NT2/D1 (cell line): ENCODE measurements at places on chromosomes 11 and 22.

GRCh38 chr11:35943713-35944502 lies at the start of gene LDLRAD3:
LDLRAD3 (plus strand) TSS chr11:35944062; CDS start chr11:35944099, 37 bp downstream.
- peak; percentile 32 for DNase-seq

DNA sequence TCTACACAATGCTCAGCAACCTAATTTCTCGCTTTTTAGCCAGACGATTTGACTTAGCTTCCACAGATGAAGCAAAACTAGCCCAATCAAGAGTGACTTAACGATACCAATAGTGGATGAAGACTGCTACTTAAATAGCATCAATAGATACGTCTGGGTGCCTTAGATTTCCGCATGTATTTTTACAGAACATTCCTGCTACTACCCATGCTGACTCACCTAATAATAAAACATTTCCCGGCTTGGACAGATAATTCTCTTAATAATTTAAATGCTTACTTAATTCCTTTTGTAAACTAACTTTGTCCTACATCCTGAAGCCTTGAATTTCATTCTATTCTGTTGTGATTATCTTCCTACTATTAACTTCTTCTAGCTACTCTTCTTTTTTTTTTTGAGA lies 5.2 kb upstream of the LAYN start:
- no peak for DNase-seq

- peak; percentile 82 for DNase-seq
Measured at GRCh38 chr11:69950120-69950519, 128.0 kb upstream of the ANO1 start.

GRCh38 chr11:57729479-57729878 lies 11.8 kb upstream of the SELENOH start:
- DNase-seq: no peak

- DNase-seq: no peak
Measured at GRCh38 chr11:13596611-13597326, 71.7 kb upstream of the FAR1 start.

GRCh38 chr22:40423882-40424640 lies 53.7 kb downstream of the SGSM3 start:
- no peak for DNase-seq

DNA sequence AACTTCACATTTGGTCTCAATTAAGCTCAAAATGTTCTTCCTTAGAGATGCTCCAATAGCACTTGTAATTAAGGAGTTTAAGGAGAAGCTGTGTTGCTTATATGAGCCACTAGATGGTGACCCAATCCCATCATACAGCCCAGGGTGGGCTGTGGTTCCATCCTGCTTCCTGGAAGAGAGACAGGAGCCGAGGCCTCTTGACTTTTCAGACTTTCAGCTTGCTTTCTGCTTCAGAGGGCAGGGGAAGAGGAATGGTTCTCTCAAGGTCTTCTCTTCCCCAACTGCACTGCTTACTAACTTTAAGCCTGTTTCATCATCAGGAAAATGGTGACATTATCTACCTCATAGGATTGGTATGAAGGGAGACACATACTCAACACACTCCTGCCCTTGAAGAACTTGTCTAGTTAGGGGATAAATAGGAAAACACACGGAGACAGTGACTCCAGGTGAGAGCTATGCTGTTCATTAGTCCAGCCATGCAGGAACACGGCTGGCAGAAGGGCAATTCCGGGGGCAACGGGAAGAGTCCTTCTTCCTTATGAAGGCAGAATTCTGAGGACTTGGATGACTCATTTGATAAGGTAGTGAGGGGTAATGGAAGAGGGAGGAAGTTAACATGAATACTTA lies 20.1 kb downstream of the TMEM218 start:
- DNase-seq: peak; percentile 77

GRCh38 chr11:35343033-35343598 lies 76.2 kb downstream of the SLC1A2 start:
- no peak for DNase-seq

- no peak for DNase-seq
Measured at GRCh38 chr11:73940801-73941570, 9.8 kb upstream of the DNAJB13 start.

- no peak for DNase-seq
Measured at GRCh38 chr22:42114721-42115120, 15.9 kb downstream of the CYP2D6 start.

- no peak for DNase-seq
Measured at GRCh38 chr22:38014083-38014482, 29.7 kb upstream of the SOX10 start.

DNA sequence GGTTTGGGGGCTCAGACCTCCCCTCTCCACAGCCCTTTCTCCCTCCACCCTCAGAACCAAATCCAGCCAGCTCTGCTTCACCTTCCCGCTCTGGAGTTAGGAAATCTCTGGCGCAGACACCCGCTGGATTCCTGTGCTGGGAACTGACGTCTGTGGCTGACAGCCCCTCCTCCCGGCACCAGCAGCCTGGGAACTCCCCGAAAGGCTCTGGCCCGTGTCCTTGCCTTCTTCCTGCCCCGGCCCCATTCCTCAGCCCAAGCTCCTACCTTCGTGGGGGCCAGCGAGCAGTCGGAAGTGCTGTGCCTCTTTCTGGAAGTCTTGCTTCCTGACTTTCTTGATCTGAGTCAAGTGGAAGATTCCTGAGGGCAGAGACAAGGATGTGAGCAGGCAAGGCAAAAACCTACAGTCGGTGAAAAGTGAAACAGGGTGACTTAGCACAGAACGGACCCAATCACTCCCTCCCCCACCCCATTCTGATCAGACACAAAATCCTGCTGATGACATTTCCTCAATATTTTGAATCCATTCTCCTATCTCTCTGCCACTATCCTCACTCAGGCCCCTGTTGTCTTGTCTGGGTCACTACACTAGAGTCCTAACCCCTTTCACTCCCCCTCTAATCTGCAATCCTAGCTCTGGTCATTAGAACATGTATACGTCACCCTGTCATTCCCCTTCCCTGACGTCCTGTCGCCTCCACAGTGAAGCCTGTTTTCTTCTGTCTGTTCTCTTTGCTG lies 34.1 kb downstream of the CHRDL2 start:
- no peak for DNase-seq

DNA sequence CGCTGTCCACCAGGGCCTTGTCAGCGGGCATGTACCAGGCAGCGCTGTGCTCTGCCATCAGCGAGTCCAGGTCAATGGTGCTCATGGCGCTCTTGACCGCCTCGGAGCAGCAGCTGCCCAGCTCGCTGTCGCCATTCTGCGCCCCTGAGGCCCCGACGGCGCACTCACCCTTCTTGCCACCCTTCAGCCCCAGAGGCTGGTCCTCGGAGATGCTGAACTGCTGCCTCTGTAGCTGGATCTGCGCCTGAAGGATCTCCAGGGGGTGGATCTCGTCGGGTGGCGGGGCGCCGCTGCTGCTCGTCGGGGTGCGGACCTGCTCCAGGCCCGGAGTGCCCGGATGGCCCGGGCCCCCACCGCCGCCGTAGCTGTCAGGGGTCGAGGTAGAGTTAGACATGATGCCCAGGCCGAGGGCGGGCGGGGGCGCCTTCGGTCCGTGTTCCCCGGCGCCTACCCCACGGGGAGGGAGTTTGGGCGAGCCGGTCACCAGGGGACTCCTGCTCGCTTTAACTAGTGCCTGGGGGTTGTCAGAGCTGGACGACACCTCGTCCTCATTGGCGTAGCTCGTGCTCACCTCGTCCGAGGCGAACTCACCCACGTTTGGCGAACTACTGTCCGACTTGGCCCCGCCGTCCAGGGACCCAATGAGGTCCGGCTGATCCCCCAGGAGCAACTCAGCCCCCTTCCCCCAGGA lies 4.6 kb downstream of the MN1 start:
- DNase-seq: no peak

- no peak for DNase-seq
Measured at GRCh38 chr11:116072601-116073410, 568.6 kb upstream of the CADM1 start.

DNA sequence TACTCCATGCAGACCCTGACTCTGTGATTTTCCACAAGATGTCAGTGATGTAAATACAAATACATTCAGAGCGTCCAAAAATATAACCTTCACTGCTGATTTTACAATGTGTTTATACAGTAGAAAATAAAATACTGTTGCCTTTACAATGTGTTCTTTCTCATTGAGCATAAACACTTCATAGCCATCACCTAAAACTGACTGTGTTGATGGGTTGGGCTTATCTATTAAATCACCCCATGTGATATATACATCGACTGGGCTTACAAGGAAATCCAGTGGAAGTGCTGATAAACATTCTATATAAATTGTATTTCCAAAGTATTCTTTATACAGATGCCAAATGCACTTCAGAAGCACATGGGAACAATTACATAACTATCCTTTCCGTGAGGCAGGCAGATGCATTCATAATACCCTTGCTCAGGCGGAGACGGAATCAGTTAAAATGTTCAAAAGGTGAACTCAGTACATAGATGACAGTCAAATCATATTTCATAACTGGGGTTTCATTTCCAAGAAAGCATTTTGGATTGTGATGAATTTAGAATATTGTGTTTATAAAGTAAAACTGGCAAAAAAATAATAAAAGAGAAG lies 27.7 kb downstream of the DDI1 start:
- DNase-seq: no peak

DNA sequence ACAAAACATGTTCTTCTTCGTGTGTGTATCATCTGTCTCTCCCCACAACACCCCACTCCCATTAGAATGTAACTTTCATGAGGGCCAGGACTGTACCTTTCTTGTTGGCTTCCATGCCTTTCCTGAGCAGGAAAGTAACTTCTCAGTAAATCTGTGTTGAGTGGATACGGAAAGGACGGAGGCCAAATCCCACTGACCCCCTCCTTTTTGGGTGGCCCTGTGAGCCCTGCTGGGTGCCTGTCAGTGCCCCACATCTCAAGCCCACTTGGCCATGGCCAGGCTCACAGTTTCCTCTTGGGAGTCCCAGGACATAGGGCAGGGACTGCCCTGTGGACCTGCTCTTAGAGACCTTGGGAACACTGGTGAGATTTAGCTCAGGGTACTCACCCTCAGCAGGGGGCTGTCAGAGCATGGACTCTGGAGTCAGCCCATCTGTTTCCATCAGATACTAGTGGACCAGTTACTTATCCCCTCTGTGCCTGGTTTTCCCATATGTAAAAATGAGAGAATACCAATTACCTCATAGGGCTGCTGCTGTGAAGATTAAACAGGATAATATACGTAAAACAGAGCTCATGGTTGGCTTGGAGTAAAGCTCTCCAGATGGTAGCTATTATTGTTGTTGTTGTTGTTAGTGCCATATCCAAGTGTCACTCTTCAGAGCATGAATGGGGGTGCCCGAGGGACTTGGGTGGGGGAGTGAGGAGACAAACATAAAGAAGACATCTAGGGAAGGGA lies 1.0 kb upstream of the C11orf96 start:
- DNase-seq: no peak

DNA sequence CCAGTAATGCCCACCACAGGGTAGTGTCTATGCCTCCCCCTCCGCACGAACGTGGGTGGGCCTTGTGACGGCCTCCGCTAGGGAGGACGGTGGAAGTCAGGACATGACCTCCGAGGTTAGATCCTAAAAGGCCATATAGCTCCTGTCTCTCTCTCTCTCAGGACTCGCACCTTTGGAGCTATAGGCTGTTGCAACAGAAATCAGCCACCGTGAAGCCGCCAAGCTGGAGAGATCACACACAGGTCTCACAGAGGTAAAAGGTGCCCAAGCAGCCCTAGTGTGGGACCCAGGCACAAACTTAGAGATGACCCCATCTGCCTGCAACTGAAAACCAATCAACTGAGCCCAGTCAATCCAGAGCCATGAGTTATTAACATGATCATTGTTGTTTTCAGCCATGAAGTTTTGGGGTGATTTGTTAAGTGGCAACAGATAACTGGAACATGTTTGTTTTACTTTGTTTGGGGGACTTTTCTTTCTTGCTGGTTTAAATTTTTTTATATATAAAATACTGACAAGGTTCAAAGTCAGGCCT lies 7.4 kb upstream of the NAP1L4 start:
- DNase-seq: no peak

DNA sequence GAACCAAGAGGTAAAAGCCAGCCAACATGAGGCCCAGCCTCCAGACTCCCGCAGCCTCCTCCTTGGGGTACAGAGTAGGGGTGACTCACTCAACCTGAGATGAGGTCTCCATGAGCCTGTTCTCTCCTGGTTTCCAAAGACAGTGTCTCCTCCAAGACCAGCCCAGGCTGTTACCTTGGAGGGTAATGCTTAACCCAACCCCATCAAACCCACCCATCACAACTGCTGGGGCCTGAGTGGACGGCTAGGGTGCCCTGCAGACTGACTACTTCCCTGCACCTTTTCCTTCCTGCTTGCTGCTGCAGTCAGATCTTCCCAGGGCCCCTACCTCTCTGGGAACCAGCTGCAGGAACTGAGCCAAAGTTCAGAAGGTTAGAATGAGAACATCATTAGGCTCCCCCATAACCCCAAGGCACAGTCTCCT lies 5.1 kb upstream of the NOL12 start:
- no peak for DNase-seq

GRCh38 chr11:77823775-77824174 lies 2.8 kb downstream of the AAMDC start:
- DNase-seq: no peak

- DNase-seq: no peak
Measured at GRCh38 chr11:128116885-128117284, 470.5 kb downstream of the ETS1 start.

DNA sequence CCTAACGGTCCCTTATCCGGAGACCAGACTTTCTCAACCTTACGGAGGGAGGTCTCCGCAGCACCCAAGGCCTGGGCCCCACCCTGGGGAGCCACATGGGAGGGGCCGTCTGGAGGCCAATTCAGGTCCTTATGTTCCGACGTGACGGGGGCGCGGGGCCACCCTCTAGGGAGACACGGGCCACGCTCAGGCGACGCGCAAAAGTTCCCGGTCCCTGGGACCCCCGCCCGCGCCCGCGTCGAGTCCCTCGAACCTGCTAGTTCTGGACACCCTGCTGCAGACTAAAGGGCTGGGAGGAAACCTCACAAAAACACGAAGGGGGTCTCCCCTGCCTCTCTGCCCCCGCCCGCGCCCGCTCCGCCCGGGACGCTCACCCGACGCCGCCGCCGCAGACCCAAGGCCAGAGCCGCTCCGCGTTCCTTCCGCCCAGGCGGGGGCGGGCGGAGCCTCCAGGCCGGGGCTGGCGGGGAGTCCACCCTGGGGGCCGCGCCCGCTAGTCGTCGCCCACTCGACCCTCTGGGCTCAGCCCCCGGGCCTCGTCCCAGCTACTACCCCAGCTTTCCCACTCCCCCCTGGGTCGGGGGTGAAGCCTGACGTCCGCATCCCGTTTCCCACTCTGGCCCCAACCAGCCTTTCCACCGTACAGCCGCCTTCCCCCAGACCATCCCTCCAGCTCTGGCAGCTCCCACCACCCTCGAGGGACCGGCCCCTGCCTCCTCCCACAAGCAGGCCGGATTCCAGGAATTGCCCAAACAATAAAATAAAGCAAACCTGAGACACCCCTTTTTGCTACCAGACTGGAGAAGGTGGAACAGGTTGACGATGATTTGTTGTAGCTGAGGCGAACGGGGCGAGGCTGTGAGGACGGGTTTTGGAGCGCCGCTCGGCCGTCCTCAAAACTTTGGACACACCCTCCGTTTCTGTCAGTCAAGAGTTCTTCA lies 2.7 kb downstream of the RNH1 start:
- DNase-seq: no peak

DNA sequence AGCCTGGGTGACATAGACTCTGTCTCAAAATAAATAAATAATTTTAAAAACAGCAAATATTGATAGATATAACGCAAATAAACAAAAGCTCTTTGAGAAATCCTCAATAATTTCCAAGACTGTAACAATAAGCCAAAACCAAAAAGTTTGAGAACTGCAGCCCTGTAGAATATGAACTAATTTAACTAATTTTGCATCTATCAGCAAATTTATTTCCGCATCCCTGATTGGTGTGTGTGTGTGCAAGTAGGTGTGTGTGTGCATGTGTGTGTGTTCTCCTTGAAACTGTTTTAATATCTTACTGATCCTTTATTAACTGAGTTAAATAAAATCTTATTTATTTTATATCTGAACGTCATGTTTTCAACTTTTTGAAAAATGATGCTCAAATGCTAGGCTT lies 67.0 kb upstream of the ISX start:
- no peak for DNase-seq

- no peak for DNase-seq
Measured at GRCh38 chr11:113082341-113082955, 121.2 kb downstream of the NCAM1 start.
